Forelimb muscle (tissue), 1 donor: ENCODE measurements at places on chromosomes 5 and 9.

DNA sequence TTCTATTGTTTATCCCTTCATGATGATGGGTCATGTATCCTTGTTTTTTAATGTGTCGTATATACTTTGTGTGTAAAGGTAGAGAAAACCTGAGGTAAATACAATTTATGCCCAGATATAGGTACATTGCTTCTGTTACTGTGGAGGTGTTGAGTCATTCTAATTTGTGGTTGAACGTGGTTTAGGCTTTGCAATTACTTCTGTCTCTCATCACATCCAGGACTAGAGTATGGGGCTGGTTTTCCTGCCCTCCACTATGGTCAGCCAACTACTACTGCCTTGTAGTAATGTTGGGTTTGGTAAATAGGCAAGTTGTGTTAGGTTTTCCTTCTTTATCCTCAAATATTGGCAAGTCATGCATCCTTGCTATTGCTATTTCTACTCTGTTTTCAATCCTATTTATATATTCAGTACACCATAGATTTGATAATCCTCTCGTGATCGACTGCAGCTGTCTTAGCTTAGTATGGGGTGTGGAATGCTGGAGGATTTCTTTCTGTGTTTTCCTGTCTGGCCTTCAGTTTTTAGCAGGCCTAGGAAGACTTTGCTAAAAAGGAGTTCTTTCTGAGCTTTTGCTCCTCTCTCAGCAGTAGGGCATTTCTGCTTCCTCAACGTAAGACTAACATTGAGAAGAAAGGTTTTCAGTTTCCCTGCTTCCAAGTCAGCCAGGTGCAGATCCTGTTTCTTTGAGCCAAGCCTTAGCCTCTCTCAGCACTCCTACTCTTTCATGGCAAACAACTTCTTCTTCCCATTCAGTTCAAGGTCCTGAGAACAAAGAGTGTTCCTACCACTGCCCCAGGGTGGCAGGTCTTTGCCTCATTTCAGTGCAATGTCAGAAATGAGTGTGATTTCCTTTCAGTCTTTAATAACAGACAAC is 844.4 kb upstream of the CDH18 start:
- no peak for DNase-seq

- DNase-seq = no peak
Observed at GRCh38 chr5:56060276-56061110, 65.7 kb upstream of the IL6ST start.

- no peak for DNase-seq
Observed at GRCh38 chr9:114304416-114305188, 18.3 kb upstream of the ORM1 start.

GRCh38 chr9:105968811-105969466 is 274.6 kb downstream of the TMEM38B start:
- DNase-seq = no peak

DNA sequence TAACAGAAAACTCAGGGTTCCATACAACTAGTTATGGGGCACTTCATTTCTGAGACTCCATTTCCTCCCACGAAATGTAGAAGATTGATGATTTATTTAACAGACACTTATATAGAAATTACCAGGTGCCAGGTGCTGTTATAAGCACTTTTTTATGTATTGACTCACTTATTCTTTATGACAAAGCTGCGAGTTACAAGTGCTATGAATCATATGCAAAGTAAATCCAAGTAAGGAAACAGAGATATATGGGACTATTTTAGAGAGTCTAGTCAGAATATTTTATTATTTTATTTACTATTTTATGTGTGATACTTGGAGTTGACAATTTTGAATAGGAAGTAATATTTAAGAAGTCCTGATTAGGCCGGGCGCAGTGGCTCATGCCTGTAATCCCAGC is 822.8 kb upstream of the C9orf72 start:
- no peak for DNase-seq

GRCh38 chr5:53779541-53779981 is 219.1 kb downstream of the NDUFS4 start:
- DNase-seq = no peak

GRCh38 chr5:61534481-61535267 is 202.6 kb downstream of the ZSWIM6 start:
- no peak for DNase-seq

- no peak for DNase-seq
Observed at GRCh38 chr5:113276001-113276400, 158.8 kb downstream of the TSSK1B start.

DNA sequence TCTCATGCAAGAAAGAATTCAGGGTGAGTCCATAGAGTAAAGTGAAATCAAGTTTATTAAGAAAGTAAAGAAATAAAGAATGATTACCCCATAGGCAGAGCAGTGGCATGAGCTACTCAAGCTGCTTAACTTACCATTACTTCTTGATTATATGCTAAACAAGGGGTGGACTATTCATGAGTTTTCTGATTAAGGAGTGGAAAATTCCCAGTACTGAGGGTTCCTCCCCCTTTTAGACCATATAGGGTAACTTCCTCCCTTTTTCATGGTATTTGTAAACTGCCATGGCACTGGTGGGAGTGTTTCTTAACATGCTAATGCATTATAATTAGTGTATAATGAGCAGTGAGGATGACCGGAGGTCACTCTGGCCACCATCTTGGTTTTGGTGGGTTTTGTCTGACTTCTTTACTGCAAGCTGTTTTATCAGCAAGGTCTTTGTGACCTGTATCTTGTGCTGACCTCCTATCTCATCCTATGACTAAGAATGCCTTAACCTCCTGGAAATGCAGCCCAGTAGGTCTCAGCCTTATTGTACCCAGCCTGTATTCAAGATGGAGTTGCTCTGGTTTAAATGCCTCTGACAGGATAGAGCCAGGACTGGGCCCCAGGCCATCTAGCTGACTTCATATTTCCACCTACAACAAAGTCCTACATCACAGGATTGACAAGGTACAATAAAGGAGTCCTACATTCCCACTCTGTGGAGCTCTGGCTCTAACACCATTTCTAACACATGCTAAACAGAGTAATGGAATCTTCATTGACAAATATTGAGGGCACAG is 186.7 kb downstream of the NXNL2 start:
- DNase-seq = no peak

DNA sequence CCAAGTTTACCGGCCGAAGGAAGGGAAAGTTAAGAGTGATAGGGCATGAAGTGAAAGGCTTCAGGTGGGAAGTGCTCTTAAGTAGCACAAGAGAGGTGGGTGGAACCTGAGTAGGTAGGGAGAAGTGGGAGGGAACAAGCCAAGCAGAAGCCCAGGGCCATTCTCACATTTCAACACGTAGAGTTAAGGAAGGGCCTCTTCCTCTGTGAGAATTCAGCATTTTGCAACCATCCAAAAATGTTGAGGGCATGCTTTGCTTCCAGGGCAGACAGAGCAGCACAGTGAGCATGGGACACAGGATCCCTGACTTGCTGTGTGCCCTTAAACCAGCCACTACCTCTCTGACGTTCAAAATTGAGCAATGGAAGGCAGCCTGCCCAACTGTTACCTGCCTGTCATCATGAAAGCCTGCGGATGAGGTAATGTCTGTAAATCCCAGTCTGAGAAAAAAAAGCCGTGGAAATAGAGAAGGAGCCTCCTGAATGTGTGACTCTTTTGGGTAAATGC is 3.3 kb downstream of the CYFIP2 start:
- no peak for DNase-seq

DNA sequence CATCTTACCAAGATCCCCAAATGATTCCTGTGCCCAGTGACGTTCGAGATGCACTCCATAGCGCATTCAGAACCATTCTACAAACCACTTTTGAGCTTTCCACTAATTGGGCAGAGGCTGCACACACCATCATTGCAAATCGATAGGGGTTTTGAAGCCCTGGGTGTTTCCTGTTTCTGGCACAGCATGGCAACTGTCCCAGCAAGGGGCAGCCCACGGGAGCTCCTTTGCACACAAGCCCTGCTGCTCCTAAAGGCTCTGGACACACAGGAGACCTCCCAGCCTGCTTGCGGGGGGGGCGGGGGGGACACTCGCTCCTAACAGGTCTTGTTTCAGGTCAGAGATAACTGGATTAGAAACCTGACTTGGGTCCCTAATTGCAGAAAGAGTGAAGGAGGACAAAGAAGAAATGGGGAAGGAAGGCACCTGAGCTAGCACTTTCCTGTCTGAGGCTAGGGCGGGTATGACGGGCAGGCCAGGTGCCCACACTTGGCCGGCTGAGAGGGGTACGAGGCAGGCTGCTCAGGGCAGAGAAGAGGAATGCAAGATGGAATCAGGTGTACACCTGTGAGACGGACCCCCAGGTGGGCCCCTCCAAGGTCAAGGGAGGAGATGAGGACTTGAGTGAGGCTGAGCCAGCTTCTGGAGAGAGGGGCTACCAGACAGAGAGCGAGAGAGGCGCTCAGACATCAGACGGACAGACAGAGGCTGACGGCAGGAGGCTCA is 820 bp downstream of the FBP1 start:
- DNase-seq = no peak

GRCh38 chr9:123063896-123064295 is 30.4 kb downstream of the GPR21 start:
- DNase-seq = no peak
